ENCODE measurements at places on chromosomes 4 and X.

DNA sequence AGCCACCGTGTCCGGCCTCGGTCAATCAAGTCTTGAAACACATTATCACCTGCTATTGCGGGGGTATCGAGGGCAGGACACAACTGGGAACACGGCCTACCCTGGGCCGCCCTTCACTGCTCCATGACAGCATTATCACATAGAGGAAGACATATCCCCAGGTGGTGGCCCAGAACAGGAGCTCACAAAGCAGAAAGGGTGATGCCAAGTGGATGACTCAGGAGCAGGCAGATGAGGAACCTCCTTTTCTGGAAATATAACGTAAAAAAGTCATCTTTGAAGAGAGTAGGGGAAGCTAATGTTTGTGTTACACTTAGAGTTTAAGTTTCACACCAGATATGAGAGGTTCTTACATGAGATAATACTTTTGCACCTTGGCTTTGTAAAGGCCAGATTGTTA is 5.3 kb upstream of the SUPT20HL1 start:
- no peak for DNase-seq

DNA sequence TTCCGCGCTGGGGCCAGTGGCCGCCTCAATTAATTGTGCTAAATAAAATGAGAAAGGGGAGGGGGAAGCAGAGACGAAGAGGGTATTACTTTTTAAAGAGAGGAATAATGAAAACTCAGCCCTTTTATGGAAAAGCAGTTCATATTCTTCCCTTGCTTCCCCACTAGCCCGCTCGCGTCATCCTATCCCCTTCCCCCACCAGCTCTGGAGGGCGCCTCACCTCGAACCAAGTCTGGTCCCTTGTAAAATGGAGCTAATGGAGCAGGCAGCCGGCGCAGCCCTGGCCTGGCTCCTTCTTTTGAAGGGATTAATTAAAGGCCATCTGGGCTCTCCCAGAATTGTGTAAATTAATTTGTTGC is 511 bp upstream of the NKX6-1 start:
- DNase-seq = no peak

DNA sequence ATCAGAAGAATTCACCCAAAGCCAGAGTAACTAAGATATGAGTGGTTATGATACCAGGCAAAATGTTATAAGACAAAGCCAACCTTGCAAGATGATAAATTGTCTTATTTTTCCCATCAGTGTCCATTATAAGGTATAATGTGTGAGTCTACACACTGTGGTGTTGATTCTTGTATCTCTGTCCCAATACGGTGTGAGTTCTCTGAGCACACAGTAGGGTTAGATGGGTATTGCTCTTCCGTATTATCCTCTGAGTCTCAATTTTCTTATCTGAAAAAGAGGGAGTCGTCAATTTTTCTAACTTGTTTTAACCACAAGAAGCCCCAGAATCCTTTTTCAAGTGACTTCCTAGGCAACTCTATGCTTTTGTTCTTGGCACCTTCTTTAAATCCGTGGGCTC is 69.9 kb downstream of the HMGB2 start:
- no peak for DNase-seq

- no peak for DNase-seq
Measured at GRCh38 chr4:1595789-1596325, 88.3 kb downstream of the FAM53A start.

- no peak for DNase-seq
Measured at GRCh38 chrX:149151805-149152757, 353.0 kb downstream of the IDS start.

DNA sequence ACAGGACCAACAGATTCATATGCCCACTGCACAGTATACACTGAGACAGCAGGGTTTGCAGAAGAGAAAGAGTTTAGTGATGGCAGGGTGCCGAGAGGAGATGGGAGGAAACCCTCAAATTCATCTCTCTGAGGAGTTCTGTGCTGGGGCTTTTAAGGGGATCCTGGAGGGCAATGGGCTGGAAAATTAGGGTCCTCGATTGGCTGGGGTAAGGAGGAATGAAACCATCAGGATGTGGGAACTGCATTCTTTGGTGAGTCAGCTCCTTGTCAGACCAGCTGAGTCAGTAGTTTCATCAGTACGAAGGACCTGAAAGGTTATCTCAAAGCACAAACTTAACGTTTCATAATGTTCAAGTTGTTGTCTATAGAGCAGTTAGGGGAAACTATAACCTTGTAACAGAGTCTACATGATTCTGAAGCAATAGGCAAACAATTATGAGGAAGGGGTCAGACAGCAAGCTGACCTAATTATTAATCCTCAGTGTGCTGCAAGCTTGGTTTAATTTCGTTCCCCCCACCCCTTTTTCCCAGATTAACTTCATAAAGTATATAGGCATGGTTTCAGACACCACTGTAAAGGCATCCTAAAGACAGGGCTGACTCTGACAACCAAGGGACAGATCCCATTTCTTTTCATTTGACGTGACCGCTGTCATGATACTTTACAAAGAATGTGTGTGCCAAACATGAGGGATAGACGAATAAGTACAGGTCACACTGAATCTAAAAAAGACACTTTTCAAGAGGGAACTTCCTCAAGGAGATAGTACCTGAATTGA is 1.5 kb upstream of the MSMO1 start:
- DNase-seq = peak; percentile 53

GRCh38 chr4:13529128-13529919 is 15.0 kb downstream of the NKX3-2 start:
- no peak for DNase-seq

GRCh38 chr4:175443547-175443946 is 368.5 kb downstream of the GPM6A start:
- no peak for DNase-seq

- no peak for DNase-seq
Measured at GRCh38 chr4:109675181-109675580, 28.1 kb downstream of the CASP6 start.

- DNase-seq = no peak
Measured at GRCh38 chr4:29722253-29722652, 997.9 kb upstream of the PCDH7 start.

DNA sequence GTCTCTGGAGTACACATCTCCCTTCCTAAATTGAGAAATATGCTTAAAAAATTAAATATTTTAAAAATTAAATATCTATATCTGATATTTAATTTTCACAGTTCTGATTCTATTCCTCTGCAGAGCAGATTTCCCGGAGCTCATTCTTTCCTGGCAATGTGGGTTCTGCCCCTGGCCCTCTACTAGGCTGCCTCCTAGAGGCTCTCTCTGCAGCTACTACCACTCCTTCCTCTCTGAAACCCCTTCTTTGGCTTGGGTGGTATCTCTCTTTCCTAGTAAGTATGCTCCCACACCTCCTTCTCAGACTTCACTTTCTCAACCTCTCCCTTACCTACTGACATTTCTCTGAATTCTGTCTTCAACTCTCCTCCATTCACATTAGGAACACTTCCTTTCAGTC is 45.3 kb downstream of the RPGR start:
- no peak for DNase-seq

DNA sequence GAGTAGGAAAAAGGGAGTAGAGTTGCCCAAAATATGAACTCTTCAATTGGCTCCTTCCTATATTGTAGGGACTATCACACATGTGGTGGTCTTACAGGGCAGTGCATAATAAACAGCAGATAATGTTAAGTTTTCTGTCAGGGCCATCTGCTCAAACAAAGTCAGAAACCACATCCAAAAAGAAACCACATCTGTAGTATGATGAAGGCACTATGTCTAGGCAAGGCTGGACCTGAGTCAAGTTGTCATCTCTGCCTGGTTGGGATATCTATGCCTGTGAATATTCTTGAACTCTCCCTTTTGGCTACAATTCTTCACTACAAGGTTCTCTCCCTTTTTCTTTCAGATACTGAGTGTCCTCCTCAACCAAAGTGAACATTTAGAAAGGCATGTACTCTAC is 109.4 kb upstream of the C1GALT1C1 start:
- no peak for DNase-seq

GRCh38 chr4:105352826-105353225 is 121.0 kb downstream of the PPA2 start:
- no peak for DNase-seq

DNA sequence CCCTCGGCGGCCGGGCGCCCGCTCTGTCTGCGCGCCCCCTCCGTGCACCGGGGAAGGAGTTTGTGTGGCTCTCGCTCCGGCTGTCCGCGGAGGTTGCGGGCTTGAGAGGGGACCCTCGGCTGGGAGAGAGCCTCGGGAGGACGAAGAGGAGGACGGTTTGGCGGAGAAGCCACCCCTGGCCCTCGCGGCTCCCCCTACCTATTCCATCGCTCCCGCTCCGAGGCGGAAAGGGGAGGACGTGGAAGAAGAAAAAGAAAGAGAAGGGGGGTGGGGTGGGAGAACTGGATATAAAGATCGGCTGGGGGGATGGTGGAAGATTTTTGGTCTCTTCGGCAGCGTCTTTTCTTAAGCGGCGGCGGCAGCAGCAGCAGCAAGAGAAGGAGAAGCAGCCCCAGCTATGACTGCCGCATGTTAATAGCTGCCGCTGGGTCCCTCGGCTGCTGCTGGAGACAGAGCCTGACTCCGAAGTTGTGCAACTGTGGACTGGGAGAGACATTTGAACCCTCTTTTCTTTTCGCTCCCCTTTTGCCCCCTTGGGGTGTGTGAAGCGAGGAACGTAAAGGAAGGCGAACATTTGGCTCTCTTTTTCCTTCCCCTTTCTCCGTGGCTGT is 895 bp downstream of the ADGRL3 start:
- DNase-seq = no peak

DNA sequence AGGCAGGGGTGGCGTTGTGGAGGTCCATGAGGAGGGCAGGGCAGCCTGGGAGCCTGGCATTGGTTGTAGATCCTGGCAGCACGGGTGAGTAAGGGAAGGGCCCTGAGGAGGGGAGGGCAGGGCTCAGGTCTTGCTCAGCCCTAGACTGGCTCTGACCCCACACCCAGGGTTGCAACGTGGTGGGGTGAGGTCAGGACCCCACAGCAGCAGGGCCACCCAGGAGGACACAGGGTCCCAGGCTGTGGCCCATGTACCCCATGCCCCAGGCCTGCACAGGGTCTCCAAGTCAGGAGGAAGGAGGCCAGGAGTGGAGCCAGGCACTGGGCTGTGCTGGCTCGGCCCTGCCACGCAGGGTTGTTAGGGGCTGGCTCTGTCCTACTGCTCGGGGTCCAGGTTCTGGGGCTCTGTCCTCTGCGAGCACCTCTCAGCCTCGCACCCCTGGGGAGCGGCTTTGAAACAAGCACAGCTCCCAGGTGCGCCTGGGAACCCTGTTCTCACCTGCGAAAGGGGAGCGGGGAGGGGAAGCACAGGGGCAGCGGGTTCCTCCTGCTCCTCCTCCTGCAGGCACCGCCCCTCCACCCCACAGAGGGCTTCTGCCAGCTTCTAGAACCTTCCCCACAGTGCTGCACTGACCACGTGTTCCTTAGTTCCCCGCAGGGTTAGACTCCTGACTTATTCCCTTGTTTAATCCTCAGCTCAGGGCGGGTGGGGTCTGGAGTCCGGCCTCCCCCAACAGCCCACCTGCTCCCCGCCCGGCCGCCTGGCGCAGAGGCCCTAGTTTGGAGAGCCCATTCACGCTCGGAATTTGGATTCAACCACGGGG is 20.4 kb downstream of the MSANTD1 start:
- DNase-seq = no peak

GRCh38 chr4:152573861-152574260 is 38.0 kb upstream of the FBXW7 start:
- DNase-seq = no peak

- no peak for DNase-seq
Measured at GRCh38 chr4:85423431-85423830, 51.5 kb upstream of the ARHGAP24 start.

DNA sequence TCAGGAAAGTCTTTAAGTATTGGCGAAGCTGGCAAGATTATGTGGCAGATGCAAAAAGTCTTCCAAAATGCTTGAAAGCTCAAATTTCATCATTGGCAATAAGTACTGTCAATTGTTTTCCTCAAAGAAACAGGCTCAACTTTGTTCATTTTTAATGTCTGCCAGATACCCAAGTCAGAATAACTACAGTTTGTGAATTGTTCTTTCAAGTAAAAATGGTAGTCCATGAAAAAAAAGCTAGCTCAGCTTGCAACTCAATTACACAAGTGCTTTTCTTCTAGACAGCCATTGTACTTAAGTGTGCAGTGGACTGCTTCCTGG is 70.5 kb downstream of the AFF1 start:
- DNase-seq = no peak

Data from AG04450 (cell line).